ENCODE measurements at places on chromosomes 13 and 19. TPM values are rescaled to one million over a fixed set of nuclear protein-coding genes. Genes with fewer than 3 reads are reported as not detected.

GRCh38 chr19:30848636-30849425 lies 476.6 kb downstream of the ZNF536 start:
- DNase-seq = no peak

Gene UPK1A
- not detected for total RNA-seq

- DNase-seq = no peak
Measured at GRCh38 chr19:15838351-15838750, 22.9 kb upstream of the OR10H1 start.

- no peak for DNase-seq
Measured at GRCh38 chr19:27720155-27720554, 1492.8 kb downstream of the UQCRFS1 start.

Gene IGFL2
- 1.2 TPM for total RNA-seq

DNA sequence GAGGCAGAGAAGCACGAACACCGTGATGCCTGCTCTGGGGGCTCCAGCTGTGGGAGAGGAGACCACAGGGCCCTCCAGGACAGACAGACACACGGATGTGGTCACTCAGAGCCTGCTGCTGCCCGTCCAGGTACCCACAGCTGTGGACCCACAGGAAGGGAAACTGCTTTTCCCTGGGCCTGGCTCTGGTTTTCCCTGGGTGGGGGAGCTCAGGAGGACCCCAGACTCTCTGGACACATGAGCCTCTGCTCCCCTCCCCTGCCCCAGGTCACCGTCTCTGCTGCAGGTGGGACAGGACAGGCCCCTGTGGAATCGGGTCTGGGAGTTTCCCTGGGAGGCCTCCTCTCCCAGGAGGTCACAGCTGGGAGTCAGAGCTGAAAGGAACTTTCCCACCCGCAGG lies 7.3 kb downstream of the LILRA4 start:
- no peak for DNase-seq

- DNase-seq = no peak
Measured at GRCh38 chr19:5480427-5480836, 25.2 kb downstream of the ZNRF4 start.

DNA sequence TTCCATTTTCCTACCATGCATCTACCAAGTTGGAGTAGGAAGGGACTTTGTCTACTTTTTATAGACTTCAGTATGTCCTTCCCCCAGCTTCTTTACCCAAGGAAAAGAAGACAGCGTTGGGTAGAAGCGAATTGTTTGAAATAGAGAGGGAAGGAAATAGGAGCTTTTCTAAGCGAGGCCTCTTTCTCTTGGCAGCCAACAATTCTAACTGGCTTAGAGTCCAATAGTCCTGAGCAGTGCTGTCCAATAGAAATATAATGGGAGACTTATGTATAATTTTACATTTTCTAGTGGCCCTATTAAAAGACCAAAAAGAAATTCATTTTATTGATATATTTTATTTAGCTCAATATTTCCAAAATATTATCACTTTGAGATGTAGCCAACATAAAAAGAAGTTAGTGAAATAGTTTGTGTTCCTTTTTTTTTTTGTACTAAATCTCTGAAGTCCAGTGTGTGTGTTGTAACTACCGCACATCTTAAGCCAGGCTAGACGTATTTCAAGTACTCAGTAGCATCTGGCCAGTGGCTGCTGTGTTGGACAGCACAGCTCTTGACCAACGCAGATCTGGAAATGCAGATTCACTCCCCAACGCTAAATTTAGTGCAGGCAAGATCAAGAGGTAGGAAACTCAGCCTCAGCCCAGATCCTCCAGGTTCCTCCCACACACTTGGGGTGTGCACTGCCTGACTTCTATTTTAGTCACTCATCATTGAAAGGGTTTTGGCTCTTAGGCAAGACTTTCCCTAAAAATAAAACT lies 179.2 kb downstream of the SHISA2 start:
- no peak for DNase-seq

Gene SLC8A2
- 26.5 TPM for total RNA-seq

Gene YJEFN3
- 2.8 TPM for total RNA-seq

- no peak for DNase-seq
Measured at GRCh38 chr19:6073858-6074708, 36.2 kb downstream of the RFX2 start.

Gene WDR62
- 4.4 TPM for total RNA-seq

- DNase-seq = no peak
Measured at GRCh38 chr19:17739121-17739875, 12.0 kb upstream of the FCHO1 start.

GRCh38 chr19:12944104-12944674 lies 1.5 kb upstream of the RAD23A start:
- no peak for DNase-seq

DNA sequence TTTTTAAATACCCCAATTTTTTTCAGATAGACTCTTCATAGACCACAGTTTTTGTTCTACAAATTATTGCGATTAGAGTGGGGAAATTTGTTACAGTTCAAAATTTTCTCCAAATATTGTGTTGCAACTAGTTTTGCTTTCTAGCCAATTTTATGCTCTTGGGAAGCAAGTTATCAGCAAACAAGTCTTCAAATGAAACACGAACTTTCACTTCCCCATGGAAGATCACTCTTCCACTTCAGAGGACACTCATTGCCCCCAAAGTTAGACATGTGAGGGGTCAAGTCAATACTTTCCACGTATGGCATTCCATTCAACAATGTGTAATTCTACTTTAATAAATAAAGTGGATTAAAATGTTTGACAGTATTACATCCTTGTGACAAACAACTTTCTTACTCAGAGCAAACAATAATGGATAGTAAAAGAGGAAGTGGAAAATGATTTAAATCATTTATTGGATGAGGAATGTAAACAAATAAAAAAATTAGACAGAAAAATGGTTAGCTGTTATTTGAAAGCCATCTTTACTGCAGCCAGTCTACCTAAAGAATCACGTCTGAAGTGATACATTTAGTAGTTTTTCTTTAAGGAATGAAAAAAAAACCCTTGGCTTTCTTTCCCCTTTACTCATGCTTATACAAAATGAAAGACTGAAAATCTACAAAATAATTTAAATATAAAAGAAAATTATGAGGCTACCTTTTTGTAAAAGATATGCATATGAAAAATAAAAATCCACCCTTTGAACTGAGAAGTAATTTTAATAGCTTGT lies 41.2 kb upstream of the TNFSF11 start:
- no peak for DNase-seq

Gene OR7A5
- total RNA-seq = not detected

DNA sequence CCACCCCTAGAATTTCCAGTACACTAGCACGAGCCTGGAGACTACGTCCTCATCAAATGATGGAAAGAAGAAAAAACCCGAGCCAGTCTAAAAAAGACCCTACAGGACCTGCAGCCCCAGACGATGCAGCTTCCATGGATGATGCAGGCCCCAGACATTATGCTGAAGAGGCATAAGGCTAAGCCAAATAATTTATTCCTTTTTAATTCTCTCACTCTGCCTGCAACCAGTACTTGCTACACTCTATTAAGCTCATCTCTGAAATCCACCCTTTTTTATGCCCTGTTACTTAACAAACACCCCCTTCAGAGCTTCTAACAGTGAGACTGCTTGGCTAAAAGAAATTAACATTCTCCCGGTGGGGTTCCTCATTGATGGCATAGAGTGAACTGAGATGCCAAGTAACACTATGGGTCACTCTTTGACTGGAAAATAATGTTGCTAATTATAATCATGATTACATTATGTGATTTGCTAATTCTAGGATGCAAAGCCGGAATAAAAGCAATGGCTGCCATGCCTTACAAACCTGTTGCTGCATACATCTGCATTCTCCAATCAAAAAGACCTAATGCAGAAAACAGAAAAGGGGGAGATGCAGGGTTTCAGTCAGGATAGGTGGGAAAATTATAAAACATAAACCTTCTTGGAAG lies 1462.4 kb downstream of the UQCRFS1 start:
- no peak for DNase-seq

GRCh38 chr19:55305491-55305890 lies 19.6 kb downstream of the TMEM150B start:
- peak; percentile 71 for DNase-seq

Gene ETV2
- 0.54 TPM for total RNA-seq

Gene KRTDAP
- total RNA-seq = not detected

GRCh38 chr13:82002710-82003109 lies 1661.8 kb upstream of the SPRY2 start:
- DNase-seq = no peak

GRCh38 chr13:69600811-69601210 lies 506.8 kb upstream of the ATXN8OS start:
- DNase-seq = no peak

Gene TMC4
- 0.36 TPM for total RNA-seq

Gene CYP2A6
- not detected for total RNA-seq

- DNase-seq = no peak
Measured at GRCh38 chr13:102091231-102091630, 310.6 kb downstream of the FGF14 start.

Gene TPRX1
- total RNA-seq = not detected
